ENCODE measurements at places on chromosomes 11 and 22. TPM values are rescaled to one million over a fixed set of nuclear protein-coding genes. Genes with fewer than 3 reads are reported as not detected.

Gene CDC42EP2
- 31.0 TPM for total RNA-seq

Gene SLC36A4
- 15.4 TPM for total RNA-seq

Gene GAL3ST3
- total RNA-seq = 0.65 TPM

Gene KRTAP5-8
- not detected for total RNA-seq

Gene UBE2L3
- total RNA-seq = 54.2 TPM

Gene MMP27
- not detected for total RNA-seq

Gene MUC5AC
- total RNA-seq = not detected

Gene KRTAP5-10
- not detected for total RNA-seq

Gene PTPN5
- not detected for total RNA-seq

Gene GRM5
- 0.33 TPM for total RNA-seq

Gene TIGD3
- 0.33 TPM for total RNA-seq

Gene PLAAT4
- 0.96 TPM for total RNA-seq

Gene IFTAP
- total RNA-seq = 34.3 TPM

Gene ANKK1
- under 0.01 TPM for total RNA-seq

Gene CBLIF
- not detected for total RNA-seq

Gene C11orf21
- total RNA-seq = not detected

Gene EWSR1
- total RNA-seq = 226 TPM

Gene F2
- total RNA-seq = not detected

Gene UPK3A
- not detected for total RNA-seq

Gene CTSW
- not detected for total RNA-seq

Gene KRTAP5-5
- not detected for total RNA-seq

Gene NOX4
- 67.6 TPM for total RNA-seq

Gene RAB30
- 18.2 TPM for total RNA-seq

Data from vein endothelial cell (primary cell).